ENCODE measurements at places on chromosomes 2 and 18.

- DNase-seq = no peak
These were observed 148.1 kb downstream of the AGAP1 start for GRCh38 chr2:235641956-235642355.

DNA sequence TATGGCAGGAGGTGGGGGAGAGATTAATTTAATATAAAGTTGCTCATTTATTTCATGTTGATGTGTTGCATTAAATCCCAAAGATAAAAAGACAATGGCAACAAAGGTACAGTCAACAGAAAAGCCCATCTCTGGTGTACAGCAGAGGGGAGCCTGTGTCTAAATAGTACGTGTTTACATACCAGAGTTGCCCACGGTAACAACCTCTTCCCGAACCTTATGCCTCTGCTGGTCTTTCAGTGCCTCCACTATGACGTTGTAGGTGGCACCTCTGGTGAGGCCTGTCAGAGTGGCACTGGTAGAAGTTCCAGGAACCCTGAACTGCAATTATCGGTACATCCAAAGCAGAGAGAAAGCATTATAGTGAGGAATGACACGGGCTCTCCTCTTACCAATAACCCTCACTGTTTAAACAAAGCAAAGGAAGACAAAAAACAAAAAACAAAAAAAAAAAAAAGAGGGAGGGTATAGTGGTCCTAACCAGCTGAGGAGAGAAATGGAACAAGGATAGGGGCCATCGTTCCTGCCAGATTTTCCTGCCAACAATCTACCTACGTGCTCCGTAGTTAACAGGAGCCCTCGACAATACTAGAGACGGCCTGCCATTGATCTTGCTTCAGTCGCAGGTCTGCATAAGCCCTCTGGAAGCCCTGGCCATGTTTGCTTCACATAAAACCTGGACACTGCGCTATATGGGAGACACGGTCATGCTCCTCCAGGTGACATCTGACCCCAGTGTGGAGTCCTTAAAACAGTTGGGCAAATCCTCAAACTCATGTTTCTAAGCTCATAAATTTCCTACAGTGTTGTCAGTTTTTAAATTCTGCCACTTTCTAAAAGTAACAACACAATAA lies 58.5 kb downstream of the ATIC start:
- no peak for DNase-seq

DNA sequence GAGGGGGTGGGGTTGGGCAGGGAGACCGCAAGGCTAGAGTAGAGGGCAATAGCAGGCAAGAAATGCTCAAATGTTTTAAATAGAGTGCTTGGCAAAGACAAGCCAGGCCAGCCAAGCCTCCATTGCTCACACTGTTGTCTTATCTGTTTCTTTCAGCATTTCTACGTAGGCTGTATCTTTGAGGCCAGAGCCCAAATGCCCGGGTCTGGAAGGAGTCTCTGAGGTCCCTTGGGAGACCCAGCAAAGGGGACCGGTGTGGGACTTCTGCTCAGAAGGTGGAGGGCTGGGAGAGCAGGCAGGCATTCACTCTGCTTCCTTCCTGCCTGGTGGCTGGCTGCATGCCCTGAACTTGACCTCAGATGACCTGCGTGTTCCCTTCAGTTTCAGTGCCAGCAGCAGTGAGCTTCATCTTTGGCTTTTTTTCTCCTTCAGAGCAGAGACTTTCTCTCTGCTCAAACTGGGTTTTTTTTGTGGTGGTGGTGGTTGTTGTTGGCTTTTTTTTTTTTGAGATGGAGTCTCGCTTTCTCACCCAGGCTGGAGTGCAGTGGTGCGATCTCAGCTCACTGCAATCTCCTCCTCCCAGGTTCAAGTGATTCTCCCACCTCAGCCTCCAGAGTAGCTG lies 13.7 kb upstream of the TET3 start:
- DNase-seq = no peak

DNA sequence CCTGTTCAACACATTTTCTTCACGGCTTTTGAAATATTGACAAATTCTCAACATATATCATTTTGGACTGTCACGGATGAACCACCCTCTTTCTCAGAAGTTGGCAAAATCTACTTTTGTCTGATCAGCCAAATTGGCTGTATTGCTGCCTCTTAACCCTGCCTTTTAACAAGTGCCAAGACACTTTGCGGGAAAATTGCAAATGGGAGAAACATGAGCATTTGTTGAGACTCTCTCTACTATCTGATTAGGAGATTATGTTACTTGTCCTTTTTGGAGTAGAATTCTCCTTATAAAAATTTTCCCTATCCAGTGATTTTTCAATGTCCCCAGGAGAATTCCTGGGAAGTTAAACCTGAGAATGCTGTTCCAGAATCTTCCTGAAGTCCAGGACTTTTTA lies 256.2 kb upstream of the ZSWIM2 start:
- no peak for DNase-seq

DNA sequence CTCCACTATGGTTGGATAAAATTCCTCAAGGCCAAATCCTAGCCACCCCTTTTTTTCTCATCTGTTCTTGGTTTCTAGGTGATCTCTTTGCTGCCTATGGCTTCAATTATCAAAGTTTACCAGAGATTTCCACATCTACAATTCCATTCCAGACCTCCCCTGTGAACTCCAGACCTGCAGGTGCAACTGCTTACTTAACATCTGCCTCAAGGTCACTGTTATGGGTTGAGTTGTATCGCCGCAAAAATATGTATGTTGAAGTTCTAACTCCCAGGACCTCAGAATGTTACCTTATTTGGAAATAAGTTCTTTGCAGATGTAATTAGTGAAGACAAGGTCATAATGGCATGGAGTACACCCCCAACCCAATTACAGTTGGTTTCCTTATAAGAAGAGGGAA lies 60.4 kb upstream of the SOS1 start:
- DNase-seq = no peak

DNA sequence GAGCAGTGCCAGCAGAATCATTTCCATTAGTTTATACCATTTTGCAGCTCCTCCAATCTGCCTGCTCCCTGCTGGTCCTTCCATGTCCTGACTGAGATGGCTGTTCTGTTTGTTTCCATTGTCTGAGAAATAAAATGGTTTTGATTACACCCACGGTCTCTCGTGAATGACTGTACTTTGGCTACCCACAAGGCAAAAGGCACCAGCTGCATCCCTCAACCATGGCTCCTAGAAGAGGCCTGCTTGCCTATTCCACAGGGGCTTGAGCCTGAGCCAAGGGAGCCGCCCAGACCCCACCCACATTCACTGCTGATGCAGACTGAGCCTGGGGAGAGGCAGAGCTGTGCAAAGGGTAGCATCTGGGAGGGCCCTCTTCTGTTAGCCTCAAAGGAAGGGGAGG lies 31.2 kb downstream of the MARCHF4 start:
- DNase-seq = no peak

DNA sequence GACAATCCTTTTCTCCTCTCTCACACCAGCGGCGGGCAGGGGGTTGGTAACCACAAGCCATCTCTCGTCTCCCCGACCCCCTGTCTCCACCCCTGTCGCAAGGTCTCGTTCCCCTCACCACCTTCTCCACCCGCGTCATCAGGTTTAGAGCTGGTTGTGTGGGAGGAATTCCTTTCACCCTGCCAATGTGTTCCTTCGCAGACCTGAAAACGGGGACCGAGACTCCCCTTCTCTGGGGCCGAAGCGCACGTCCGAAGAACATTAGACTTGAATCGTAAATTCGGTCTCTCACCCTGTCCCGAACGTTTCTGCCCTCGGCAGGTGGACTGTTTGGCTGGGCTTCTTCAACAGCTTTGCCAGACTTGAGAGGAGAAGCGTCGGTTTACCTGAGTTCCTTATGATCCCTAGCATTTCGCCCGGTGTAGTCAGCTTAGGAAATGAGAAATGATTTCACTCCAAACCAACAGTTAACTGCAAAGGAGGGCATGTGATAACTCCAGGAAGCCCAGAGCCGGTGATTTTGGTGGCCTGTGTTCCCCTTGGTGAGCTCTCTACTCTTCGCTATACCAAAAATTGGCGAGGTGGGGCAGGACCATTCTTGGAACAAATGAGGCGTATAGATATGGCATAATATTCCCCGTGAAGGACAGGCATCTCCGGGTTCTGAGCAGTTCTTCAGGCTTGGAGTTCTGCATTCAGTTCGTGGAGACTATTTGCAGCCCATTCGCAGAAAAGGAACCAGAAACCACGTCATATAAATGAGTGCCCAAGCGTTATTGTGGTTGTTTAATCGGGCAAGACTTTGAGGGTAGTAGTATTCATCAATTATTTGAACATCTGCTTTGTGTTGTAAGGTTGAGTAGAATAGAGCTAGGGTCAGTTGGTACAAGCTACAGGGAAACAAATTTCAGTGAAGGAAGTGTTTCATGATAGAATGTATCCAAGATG lies 694 bp downstream of the CFAP36 start:
- peak; percentile 13 for DNase-seq

GRCh38 chr2:113886479-113887008 lies 3.3 kb upstream of the ACTR3 start:
- DNase-seq = no peak

- no peak for DNase-seq
These were observed 8.8 kb upstream of the AQP4 start for GRCh38 chr18:26874283-26874682.

DNA sequence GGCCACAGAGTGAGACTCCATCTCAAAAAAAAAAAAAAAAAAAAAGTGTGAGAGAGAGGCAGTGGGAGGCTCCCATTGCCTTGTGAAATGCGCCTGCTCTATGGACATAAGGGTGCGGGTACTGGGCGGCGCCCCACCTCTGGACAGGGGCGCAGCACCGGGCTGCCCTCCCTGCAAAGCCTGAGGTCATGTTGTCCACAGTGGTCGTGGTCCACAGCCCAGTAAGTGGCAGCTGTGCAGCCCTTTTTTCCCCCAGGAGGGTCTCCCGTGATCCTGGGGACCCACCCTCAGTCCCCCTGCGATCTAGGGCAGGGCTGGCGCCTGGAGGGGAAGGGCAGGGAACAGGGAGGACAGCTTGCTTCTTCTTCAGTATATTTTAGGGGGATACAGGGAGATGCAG lies 37.8 kb downstream of the LPIN1 start:
- no peak for DNase-seq

DNA sequence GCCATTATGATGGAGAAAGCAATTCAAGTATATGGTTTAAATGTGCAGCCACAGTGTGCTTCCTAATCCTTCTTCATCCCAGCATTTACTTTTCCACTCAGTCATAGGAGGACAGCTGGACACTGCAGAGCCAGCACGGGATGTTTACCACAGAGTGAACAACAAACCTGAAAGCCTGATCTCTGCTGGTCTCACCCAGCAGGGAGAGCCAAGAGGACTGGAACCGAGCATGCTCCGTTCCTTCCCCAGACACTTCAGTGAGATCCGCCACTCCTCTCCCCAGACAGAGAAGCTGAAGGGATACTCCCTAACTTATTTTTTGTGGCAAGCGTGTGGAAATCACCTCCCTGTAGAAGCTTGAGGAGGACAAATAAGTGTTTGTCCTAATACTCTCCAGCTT lies 23.2 kb upstream of the GORASP2 start:
- no peak for DNase-seq

DNA sequence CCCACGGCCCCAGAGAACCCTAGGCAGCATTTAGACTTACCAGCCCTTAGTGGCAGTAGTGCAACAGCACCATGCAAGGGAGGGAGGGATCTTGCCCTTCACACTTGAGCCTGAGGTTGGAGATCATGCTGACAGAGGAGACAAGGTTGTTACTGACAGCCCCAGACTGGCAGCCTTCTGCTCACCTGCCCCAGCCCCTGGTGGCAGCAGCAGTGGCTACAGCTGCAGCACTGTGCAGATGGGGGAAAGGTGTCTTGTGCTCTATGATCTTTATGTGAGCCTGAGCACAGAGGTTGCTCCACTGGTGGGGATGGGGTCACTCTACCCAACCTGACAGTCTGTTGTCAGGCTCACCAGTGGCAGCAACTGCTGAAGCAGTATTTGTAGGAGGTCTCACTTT lies 501.2 kb upstream of the LRRTM4 start:
- DNase-seq = no peak

GRCh38 chr2:212124598-212124997 lies 414.0 kb downstream of the ERBB4 start:
- no peak for DNase-seq

DNA sequence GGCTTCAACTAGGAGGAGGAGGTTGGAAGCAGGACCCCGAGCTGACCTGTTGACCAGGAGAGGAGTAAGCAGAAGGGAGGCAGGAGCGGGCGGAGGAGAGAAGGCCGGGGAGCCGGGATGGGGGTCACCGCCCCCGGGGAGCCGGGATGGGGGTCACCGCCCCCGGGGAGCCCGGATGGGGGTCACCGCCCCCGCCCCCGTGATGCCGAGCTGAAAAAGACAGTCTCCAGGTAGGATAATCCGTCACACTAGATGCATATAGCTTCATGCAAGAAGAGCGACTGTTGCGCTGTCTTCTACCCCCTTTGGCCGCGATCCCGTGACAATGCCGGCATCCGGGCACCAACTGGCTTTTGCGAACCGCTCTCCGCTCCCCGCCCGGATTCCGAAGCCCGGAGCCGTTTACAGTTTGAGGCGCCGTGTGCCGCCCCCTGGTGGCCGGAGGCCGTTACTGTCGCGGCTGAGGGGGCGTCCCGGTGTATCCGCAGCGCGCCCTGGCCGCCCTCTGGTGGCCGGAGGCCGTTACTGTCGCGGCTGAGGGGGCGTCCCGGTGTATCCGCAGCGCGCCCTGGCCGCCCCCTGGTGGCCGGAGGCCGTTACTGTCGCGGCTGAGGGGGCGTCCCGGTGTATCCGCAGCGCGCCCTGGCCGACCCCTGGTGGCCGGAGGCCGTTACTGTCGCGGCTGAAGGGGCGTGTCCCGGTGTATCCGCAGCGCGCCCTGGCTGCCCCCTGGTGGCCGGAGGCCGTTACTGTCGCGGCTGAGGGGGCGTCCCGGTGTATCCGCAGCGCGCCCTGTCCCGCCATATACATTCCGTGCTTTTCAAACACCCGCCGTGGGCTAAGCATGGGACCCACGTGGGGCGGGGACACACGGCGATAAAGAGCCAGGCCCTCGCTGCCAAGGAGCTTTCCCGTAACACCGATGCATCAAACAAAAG lies 89.6 kb downstream of the ACTR3 start:
- DNase-seq = peak; percentile 7

DNA sequence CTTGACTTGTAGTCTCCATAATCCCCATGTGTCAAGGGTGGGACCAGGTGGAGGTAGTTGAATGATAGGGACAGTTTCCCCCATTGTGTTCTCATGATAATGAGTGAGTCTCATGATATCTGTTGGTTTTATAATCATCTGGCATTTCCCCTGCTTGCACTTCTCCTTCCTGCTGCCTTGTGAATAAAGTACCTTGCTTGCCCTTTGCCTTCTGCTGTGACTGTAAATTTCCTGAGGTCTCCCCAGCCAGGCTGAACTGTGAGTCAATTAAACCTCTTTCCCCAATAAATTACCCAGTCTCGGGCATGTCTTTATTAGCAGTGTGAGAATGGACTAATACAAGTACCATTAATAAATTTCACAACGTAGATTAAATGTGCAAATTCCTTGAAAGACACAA lies 102.3 kb upstream of the EPB41L5 start:
- DNase-seq = no peak

- no peak for DNase-seq
These were observed 81.5 kb downstream of the MAPRE2 start for GRCh38 chr18:35122586-35123224.

GRCh38 chr2:40105593-40105992 lies 326.5 kb upstream of the THUMPD2 start:
- DNase-seq = no peak
